ENCODE measurements at places on chromosomes 1 and 21.

GRCh38 chr1:156894711-156895454, 1.4 kb downstream of the PEAR1 start:
- no peak for DNase-seq

DNA sequence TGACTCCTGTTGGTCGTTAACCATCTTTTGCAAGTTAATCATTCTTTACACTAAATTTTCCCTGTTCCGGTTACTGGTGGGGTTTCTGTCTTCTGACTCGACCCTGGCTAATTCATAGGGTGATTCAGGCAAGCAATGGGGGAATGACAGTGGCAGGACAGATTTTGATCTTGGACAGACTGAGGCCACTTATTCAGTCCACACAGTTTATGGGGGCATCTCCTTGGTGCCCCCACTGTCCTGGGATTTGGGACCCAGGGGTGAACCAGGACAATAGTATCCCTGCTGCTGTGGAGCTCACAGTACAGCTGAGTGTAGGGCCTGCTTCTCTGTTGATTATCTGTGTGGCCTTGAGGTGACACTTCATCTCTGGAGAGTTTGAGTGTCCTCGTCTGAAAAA, 540.4 kb downstream of the MATN1 start:
- DNase-seq: no peak

DNA sequence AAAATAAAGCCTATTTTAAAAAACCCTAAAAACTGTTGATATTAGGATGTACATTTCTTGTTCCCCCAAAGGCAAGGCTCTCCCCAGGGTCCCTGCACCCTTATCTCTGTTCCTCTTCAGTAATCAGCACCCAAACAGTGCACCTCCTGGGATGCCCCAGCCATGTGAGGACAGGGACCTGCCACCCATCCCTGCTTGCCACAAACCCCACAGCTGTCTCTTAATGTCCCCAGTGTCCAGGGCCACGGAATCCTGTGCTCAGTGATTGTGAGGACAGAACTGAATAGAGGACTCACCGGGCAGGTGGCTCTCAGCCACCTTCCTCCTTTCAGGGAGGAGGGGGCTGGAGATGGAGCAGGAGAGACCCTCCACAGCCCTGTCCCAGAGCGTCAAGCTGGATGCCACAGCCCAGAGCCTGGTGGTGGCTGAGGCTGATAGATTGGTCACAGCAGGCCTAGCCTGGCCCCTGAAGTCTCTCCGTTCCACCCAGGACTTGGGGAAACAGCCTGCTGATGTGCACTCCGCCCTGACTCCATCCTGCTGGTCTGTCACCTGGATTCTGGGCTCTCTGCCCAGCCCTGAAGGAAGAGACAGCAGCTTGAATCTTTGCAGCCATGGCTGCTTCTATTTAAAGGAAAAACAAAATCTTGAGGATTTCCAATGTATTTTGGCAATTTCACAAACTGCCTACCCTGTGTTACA, 23.1 kb downstream of the RNF187 start:
- peak; percentile 28 for DNase-seq

DNA sequence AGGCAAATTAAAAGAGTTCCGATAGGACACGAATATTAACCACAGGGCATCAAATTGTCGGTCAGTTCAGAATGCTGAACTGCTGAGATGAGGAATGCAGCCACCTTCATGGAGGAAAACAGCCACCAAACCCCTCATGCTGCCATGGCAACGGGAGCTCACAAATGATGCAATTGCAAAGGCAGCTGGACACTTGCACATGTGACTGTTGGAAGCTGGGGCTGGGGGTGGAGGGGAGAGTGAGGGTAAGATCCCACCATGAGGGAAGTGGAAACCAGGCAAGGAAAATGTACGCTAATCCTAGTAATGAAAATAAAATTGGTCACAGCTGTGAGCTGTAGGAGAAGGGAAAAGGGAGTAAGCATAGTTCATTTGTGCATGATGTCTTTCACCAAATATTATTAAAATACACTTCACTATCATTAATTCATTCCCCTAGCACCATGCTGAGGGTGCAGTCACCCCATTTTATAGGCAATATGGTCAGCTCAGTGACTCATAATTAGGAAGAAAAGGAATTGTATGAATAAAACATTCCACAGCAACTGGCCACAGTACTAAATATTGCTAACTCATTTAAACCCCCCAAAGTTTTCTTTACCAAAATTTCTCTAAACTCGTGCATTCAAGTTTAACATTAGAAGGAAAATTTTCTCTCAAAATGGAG, 15.3 kb downstream of the BECN2 start:
- DNase-seq: no peak

DNA sequence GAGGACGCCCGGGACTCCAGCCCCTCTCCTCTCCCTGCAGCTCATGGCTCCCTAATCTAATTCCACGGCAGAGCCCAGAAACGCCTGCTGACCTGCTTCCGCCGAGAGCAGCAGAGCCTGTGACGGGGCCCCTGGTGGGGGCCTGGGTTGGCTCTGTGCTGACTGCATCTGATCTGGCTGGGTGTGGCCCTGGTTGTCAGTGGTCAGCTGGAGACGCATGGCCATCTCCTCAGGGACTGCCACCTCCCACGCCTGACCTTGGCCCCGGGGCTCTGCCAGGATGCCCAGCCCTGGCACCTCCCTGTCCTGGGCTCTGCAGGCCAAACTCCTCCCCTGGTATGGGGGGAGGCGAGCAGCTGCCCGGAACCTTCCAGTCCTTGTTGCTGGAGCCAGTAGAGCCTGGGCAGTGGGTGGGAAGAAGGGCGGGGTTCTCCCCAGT, 1.1 kb upstream of the PLCH2 start:
- no peak for DNase-seq

GRCh38 chr1:194442901-194443575, 1256.6 kb upstream of the B3GALT2 start:
- no peak for DNase-seq

GRCh38 chr1:240424740-240425464, 187.1 kb downstream of the GREM2 start:
- no peak for DNase-seq

GRCh38 chr1:30880678-30881318, 27.8 kb downstream of the SDC3 start:
- DNase-seq: no peak

DNA sequence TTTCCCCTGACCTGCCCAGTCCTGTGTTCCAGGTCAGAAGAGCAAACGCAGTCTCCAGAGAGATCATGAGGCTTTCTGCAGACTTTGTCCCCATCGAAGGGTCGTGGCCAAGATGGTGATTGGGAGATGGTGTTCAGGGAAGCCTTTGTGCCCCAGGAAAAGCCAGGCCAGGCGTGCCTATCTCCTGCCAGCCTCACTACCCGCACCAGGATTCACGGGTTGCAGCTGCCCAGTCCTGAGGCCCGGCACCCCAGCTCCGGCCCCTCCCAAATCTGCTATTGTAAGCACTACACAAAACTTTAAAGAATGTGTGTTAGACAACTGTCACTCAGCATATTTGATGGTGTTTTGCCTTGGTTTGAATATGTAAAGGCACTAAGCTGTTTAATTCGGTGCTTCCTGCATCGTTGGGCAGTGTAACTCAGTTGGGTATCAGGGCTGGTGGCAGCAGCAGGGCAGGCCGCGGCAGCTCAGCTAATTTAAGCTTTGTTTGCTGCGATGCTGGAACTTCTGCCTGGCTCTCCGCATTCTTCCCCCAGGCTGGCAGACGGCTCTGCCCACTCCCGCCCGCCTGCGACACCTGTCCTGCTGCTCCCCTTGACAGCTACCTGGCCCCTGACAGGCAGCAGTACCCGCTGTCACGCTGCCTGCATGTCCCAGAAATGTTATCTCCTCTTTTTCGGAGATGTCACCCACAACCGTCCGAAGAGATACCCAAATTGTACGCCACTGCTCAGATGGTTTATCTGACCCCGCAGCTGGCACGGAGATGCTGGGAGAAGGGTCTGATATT, 209.0 kb upstream of the VAMP3 start:
- no peak for DNase-seq

- no peak for DNase-seq
Measured at GRCh38 chr1:64228167-64228957, 24.9 kb downstream of the UBE2U start.

GRCh38 chr21:45541221-45542039, 810 bp downstream of the SLC19A1 start:
- DNase-seq: peak; percentile 90

GRCh38 chr1:73813716-73814115, 384.3 kb downstream of the LRRIQ3 start:
- no peak for DNase-seq

DNA sequence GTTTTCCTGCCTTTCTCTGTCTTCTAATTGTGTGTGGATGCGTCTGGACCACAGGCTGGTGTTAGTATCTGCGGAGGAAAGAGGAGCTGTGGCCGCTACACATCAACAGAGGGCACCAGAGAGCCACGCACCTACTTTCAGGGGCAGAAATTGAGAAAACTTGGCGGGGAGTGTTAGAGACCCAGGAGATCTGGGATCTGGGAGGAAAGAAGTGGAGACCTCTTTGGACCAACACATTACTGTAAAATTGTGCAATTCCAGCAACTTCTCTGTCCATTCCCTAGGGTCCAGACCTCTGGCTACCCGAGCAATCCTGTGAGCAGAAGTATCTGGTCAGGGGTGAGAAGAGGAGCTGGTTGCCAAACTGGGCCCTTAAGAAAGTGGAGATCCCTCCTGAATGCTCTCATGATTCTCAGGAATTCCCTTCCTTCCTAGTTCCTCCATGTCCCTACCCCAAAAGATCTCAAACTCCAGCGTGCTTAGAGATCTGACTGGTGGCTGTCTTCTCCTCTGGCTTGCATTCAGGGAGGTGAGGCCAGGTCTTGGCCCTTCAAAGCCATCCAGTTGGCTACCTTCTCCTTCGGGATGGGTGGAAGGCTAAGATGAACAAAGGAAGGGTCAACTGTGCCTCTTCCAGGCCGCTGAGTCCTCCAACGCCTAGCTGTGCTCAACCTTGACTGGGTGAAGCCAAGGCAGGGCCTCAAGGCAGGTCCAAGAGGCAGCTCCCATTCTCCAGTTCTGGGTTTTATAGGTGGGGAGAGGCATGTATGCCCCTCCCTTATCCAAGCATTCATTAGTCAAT, 1.2 kb upstream of the KIRREL1 start:
- peak; percentile 47 for DNase-seq

GRCh38 chr1:22633697-22634463, 2.5 kb upstream of the C1QA start:
- no peak for DNase-seq

DNA sequence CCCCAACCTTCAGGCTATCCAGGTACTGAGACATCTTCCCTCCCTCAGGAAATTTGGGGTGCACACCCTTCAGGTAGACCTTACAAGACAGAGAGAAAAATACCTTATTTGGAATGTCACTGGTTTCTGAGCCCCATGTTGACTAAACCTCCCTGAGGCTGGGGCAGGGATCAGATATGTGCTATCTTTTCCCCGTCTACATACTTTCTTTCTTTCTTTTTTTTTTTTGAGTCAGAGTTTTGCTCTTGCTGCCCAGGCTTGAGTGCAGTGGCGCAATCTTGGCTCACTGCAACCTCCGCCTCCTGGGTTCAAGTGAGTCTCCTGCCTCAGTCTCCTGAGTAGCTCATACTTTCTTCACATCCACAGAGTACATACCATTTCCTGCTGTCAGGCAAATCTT, 1.6 kb downstream of the CYB5R1 start:
- no peak for DNase-seq

GRCh38 chr1:9020305-9020704, 5.9 kb downstream of the SLC2A7 start:
- no peak for DNase-seq

DNA sequence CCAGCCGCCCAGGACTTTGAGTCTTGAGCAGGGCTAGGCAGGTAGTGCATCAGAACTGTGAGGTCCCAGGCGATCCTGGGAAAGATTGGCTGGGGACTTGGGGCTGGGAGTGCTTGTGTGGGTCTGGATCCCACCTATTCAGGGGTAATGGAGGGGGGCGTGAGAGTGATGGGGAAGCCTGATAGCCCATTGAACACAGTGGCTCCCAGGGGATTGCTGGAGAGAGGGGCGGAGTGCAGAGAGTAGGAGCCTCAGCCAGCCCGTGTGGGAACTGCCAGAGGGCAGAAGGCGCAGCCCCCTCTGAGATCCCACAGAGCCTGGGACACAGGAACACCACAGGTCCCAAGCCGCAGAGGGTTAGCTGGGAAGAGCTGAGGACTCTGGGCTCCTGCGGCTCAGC, 19.3 kb upstream of the PDZK1IP1 start:
- no peak for DNase-seq

GRCh38 chr1:201190005-201190404, 619 bp upstream of the IGFN1 start:
- DNase-seq: no peak

- DNase-seq: peak; percentile 43
Measured at GRCh38 chr1:38964140-38964548, 22.5 kb upstream of the RHBDL2 start.

- DNase-seq: no peak
Measured at GRCh38 chr21:41770901-41771624, 4.2 kb upstream of the RIPK4 start.

- no peak for DNase-seq
Measured at GRCh38 chr1:183862967-183863366, 58.0 kb downstream of the RGL1 start.

DNA sequence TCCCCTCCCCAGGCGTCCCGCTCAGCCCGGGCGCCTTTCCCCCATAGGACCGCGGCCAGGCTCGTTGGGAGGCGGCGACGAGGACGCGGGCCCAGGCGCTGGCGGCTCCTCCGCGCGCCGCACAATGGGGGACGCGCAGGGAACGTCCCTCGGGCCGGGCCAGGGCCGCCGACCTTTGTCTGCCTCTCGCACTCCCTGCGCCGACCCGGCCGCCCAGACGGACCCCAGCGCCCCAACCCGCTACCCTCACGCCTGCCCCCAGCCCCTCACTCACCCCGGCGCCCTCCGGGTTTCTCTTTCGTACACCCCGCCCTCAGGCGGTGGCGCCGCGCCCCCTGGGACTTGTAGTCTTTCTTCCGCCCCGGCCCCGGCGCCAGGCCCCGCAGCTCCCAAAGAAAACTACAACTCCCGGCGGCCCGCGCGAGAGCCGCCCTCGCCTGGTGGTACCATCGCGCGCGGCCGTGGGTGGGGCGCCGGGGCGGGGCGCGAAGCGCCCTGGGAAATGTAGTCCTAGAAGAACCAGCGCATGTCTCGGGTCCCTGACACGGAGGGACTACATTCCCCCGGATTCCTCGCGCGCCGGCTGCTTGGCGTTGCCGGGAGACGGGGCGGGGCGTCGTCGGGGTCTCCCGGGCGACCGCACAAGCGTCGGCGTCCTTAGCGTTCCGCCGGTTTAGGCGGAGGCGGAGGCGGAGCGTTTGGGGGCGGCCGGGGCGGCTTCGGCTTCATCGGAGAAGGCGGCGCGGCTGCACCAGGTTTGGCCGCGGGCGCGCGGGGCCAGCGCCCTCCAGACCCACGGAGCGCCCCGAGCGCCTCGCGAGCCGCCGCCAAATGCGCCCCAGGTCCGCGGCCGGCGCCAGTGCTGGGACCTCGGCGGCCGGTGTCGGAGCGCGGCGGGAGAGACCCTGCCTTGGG, at the start of gene C1orf159:
Gene C1orf159 (minus strand): TSS at position 304 of the 915 bp plus-strand sequence. CDS start 24,546 bp downstream, outside the sequence.
- DNase-seq: peak; percentile 98
